Stimulated activated naive CD4-positive, alpha-beta T cell treated with Interleukin-2 at 50 U/mL for 16 hours (primary cell): ENCODE measurements at places on chromosomes 3 and 15.

- DNase-seq: no peak
Observed at GRCh38 chr3:185950728-185951127, 12.9 kb upstream of the TRA2B start.

DNA sequence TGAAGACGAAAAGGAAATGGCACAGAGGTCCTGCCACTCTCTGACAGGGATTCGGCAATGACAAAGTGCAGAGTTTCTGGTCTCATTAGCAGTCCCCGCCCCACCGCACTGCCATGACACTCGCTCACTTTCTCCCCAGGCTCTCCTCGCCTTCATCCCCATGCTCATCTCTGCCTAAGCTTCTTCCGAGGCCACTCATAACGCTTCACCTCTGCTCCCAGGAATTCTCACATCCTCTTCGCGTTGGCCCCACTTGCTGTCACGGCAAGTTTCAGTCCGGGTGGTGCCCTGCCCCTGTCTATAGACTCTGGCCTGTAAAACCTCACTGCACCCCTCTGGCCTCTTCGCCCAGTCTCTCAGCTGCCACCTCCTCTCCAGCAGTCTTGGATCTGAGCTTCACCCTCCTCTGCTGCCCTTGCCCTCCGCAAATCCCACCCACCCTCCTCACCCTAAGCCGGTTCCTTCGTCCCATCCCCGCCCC, 654 bp downstream of the RUBCN start:
- peak; percentile 50 for DNase-seq

- DNase-seq: peak; percentile 44
Observed at GRCh38 chr15:85710340-85710842, 84.3 kb downstream of the KLHL25 start.

DNA sequence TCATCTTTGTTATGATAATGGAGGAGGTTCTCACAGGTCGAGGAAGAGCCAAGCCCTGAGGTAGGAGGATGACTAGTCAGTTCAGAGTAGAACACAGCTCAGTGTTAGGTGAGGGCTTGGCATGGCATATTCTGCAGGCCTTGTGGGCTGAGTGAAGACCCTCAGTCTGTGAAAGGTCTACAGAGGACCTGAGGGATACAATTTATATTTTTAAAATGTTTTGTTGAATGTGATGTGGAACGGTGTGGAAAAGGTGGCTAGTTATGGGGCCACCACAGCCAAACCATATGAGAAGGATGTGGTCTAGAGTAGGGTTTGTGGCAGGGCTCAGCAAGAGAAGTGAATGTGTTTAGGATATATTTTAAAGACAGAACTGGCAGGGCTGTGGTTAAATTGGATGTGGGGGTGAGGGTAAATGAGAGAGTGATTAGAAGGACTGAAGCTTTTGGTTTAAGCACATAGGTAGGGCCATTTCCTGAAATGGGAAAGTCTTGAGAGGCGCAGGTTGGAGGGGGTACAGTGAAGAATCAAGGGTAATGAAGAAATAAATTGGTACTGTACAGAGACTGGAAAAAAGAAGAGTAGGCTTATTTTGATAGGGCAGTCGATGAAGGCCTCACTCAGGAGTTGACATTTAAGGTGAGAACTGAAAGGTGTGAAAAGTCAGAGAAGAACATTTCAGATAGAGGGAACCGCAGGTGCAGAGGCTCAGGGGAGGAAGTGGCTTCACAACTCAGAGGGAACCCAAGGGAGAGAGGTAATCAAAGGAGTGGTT, 60.5 kb downstream of the SPTSSB start:
- DNase-seq: peak; percentile 16

- no peak for DNase-seq
Observed at GRCh38 chr3:117565777-117566176, 856.2 kb downstream of the TUSC7 start.

DNA sequence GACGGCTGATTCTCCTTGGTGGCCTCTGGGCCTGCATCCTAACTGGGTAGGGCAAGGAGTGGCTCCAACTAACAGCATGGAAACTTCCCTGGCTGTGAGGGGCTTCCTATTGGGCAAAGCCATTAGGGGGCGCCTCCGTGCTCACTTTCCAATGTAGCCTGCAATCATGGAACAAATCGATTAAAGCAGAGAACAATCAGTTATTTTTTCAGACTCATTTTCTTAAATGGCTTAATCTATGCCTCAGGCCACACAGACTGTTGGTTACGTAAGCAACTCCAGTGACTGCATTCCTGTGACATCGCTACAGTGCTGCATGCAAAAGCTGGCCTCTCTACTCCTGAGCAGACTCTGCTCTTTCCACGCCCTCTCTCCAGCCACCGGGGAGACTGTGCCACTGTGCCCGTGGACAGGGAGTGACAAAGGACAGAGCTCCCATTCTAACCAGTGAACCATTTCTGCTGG, 278.9 kb downstream of the KLF13 start:
- no peak for DNase-seq

- no peak for DNase-seq
Observed at GRCh38 chr3:186536883-186537844, 7.0 kb downstream of the CRYGS start.

- DNase-seq: no peak
Observed at GRCh38 chr3:175518459-175518858, 659.3 kb downstream of the NAALADL2 start.

DNA sequence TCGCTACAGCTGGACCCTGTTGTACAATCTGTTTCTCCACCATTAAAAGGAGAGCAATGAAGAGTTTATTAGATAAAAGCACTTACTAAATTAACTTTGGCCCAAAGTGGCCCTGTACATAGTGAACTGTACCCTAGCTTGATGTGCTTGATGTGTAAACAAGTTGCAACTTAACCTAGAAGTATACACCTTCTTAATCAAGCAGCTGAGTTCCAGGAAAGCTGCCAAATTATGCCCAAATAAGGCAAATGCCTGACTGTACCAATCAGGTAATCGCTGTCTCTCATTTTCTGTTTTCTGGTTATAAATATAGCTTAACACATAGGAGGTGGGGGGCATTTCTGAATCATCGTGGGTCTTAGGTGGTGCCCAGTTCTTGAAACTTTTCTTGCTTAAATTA, 704.8 kb upstream of the CBLB start:
- no peak for DNase-seq

DNA sequence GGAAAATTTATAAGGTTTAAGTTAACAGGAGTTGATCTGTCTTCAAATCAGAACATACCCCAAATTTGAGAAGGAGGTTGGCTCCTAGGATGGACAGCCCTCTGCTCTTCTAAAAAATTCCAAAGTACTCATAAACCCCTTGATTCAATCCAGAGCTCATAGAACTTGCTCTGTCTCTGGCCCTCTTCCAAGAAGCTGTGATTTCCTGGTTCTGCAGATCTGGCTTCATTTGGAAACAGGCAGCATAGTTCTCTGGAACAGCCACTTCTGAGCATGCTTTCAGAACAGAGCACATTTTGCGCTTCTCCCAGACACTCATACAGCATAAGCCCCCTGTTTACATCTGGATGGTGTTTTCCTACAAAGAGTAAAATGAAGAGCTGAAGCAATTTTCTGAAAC, 96.7 kb downstream of the KBTBD8 start:
- no peak for DNase-seq

DNA sequence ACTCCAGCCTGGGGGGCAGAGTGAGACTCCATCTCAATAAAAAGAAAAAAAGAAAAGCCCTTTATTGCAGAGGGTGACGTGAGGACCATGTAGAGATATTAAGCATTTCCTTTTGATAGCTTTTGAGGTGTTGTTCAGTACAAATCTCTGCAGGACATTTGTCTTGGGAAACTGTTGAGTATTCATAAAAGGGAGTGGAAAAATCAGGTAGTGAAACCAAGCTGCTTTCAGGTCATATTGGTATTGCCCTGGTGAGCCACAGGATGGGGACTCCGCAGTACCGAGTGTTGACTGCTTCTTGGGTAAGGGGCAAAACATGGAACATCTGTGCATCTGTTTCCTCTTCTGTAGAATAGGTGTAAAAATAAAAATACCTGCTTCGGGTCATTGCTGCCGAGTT, 9.9 kb downstream of the ITPR1 start:
- DNase-seq: no peak

DNA sequence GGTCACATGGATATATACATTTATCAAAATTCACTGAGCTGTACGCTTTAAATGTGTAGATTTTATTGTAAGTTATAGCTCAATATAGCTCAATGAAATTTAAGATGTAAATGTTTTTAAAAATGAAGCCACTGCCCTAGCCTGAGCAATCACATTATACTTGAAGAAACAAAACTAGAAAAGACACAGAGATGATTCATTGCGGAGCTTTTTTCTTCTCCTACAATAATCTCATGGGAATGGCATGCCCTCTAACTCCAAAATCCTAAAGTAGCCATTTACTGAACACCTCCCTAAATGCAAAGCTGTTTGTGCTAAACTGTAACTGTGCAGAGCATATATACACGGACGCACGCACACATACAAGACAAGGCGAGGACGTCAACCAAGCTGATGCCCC, 84.2 kb downstream of the MYO9A start:
- DNase-seq: no peak

DNA sequence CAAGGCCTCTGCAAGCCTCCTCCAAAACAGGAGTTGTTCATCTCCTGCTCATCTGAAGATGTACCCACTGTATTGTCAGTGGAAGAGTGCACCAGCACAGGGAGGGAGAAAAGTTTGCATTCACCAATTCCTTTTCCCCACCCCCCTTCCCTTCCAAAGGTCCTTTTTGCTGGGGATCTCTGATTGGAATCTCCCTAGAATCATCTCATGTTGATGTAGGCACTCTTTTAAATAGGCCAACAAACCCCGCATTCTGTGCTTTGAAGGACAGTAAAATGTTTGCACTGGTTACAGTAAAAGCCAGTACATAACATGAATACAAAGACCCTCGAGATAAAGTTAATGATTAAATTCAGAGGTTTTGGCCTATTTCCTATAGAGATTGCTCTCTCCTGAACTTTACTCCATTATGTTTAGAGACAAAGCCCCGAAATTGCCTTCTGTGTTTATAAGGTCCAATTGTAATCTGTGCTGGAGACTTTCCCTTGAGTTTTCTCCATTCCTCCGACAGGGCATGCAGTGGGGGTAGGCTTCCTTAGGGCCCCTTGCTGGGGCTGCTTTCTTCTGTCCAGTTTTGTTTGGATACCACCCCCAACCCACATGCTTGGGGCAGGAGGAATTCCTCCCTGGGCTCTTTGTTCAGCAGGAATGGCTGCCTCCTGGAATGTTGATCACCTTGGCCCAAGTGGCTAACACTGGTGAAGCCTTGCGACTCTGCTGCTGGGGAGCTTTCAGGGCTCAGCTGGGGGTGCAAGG, 22.5 kb downstream of the TRIM71 start:
- no peak for DNase-seq

DNA sequence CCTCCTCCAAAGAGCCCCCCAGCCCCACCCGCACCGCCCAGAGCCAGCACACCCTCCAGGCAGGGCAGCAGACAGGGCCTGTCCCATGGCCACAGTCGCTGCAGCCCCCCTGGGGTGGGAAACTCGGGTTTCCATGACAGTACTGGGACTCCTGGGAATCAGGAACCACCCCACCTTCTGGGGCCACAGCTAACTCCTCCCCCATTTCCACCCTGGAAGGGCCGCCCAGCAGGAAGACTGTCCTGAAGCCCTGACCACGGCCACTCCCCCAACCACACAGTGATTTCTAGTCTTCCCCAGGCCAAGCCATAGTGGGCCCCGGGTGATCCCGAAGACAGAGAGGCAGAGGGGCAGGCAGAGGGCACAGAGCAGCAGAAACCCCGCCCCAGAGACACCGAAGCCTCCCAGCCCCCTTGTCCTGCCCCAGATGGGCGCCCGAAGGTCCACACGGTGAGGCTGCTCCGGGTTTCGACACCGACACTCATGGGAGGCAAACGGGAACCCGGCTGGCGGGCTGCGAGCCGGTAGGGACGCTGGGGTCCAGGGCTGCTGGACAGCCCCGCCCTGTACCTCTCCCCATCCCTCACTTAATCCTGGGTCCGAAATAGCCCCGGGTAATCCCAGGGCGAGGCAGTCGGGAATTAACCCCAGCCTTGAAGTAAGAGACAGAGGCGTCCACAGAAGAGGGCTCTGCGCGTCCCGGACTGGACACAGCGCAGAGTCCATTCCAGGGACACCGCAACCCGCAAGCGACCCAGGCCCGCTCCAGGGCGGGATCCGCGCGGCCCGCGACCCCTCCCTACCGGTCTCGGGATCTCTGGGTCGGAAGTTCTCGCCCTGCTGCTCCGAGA, 138.4 kb downstream of the NUP210 start:
- no peak for DNase-seq

DNA sequence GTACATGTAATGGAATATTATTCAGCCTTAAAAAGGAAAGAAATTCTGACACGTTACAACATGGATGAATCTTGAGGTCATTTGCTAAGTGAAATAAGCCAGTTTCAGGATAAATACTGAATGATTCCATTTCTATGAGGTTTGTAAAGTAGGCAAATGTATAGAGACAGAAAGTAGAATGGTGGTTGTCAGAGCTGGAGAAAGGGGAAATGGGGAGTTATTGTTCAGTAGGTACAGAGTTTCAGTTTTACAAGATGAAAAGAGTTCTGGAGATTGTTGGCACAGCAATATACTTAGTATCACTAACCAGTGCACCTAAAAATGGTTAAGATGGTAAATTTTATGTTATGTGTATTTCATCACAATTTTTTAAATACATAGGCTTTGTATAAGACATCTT, 60.6 kb downstream of the USP8 start:
- no peak for DNase-seq

DNA sequence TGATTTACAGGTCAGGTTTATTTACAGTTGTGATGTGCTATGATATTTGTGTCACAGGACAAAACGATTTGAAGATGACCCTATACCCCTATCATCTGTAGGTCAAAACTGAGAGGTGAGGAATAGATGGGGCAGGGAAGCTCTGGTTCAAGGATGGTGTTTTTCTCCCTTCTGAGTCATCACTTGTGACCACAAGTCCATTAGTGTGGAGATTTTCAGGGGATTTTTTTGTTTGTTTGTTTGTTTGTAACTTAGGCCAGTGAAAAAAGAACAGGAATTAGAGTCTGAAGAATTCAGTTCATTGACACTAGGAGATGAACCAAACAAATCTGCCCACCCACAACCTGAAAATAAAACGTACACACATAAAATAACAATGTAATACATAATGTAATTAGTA, 62.7 kb upstream of the FAM98B start:
- no peak for DNase-seq

- DNase-seq: no peak
Observed at GRCh38 chr3:124700880-124701684, 29.2 kb upstream of the UMPS start.

DNA sequence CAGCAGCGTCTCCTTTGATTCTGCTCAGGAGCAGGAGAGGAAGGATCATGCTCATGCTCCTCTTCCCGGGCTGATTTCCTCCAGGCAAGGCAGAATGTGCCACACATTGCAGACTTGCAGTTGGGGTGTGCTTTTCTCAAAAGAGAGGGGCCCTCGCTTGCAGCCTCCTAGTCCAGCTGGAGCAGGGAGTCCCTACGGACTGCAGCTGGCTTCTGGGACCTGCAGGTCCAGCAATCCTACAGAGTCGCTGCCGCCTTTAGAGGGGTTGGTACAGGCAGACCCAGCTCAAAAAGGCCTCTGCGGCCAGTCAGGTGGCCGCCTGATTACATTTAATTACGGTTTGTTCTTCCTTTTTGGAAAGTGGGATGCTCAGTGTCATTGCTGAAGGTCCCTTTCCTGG, 173.9 kb downstream of the NSMCE3 start:
- no peak for DNase-seq
